ENCODE measurements at places on chromosomes 2 and 18. TPM values are rescaled to one million over a fixed set of nuclear protein-coding genes. Genes with fewer than 3 reads are reported as not detected.

Gene IL36G
- total RNA-seq, result not detected

Gene HOXD9
- total RNA-seq, result not detected

Gene SLC11A1
- 2.7 TPM for total RNA-seq

Gene AOX1
- total RNA-seq, result not detected

Gene EML6
- total RNA-seq, result 4.0 TPM

DNA sequence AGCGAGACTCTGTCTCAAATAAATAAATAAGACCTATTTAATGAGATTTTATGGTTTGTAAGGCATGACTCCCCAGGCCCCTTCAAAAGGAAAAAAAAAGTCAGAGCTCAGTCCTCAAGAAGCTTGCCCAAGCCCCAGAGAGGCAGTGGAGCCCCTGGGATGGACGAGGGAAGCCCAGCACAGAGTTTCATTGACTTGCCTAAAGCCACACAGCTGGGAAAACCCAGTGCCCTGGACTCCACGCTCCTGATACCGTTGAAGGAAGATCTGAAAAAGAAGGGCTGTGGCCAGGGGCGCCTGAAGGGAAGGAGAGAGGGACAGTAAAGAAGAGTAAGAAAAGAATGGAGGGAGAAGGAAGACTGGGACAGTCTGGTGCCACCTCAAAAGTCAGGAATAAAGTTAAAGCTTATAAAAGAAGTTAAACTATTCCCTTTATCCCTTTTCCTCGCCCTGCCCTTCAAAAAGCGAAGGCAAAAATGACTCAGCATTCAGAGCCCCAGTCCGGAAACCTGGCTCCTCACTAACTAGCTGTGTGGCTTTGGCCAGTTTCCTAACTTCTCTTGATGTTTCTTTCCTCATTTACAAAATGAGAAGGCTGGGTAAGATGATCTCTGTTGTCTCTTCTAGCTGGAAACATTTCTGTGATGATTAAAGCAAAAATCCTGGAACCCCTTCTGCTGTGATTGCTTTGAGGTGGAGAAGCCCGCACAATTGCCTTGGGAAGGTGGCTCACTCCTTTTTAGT is 46.7 kb downstream of the LYPD1 start:
- H3K36me3 ChIP-seq, result no peaks in the 10 kb centered on the region
- H3K4me1 ChIP-seq, result no peaks in the 10 kb centered on the region
- H3K4me3 ChIP-seq, result no peak overlapping the region
- no peak for DNase-seq
- no peak overlapping the region for H3K27ac ChIP-seq

DNA sequence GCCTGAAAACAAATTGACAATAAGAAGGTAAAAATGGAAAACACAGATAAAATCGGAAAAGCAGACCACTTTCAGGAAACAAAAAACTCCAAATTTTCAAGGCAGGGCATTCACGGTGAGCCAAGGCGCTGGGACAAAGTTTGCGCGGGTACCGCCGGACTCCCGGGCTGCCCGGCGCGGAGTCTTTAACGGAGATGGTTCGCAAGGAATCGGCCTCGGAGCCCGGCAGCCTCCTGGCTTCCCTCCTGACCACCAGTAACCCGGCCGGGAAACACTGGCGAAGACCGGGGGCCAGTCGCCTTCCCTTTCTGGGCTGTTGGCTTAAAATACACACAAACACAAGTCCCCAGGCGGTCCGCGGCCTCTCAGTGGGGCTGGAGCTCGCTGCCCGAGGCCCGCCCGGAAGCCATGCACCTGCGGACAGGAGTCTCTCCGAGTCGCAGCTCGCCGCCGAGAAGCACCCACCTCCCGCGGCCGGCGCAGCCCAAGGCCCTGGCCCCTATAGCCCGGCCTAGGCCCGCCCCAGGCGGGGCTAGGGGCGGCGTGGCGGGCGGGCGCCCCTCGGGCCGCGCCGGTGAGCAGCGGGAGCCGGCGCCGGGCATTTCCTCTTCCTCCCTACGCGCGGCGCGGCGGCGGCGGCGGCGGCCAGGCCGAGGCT is 622 bp upstream of the KCMF1 start:
- H3K36me3 ChIP-seq, result peaks cover 2% of the 10 kb centered on the region
- H3K4me1 ChIP-seq, result peaks cover 36% of the 10 kb centered on the region
- no peaks in the 10 kb centered on the region for H3K27me3 ChIP-seq
- H3K27ac ChIP-seq, result peak overlapping the region; percentile 99
- peak overlapping the region; percentile 97 for H3K4me3 ChIP-seq

DNA sequence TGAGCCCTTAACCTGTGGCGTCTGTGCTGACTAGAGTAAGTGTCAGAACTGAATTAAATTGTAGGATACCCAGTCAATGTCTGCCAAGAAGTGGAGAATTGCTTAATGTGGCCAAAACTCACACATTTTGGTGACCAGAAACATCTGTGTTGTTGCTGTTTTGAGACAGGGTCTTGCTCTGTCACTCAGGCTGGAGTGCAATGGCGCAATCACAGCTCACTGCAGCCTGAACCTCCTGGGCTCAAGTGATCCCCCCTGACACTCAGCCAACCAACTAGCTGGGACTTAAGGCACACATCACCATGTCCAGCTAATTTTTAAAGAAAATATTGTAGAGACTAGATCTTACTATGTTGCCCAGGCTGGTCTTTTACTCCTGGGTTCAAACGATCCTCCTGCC is 34.4 kb upstream of the RTN4 start:
- no peaks in the 10 kb centered on the region for H3K27me3 ChIP-seq

GRCh38 chr2:27870724-27871123 is 19.5 kb downstream of the RBKS start:
- no peak for DNase-seq
- H3K36me3 ChIP-seq, result peaks cover 6% of the 10 kb centered on the region
- H3K27me3 ChIP-seq, result no peaks in the 10 kb centered on the region
- peaks cover 3% of the 10 kb centered on the region for H3K4me1 ChIP-seq
- no peak overlapping the region for H3K27ac ChIP-seq

GRCh38 chr2:190396271-190396670 is 11.9 kb upstream of the MFSD6 start:
- peaks cover 11% of the 10 kb centered on the region for H3K27me3 ChIP-seq
- H3K36me3 ChIP-seq, result peaks cover 2% of the 10 kb centered on the region

DNA sequence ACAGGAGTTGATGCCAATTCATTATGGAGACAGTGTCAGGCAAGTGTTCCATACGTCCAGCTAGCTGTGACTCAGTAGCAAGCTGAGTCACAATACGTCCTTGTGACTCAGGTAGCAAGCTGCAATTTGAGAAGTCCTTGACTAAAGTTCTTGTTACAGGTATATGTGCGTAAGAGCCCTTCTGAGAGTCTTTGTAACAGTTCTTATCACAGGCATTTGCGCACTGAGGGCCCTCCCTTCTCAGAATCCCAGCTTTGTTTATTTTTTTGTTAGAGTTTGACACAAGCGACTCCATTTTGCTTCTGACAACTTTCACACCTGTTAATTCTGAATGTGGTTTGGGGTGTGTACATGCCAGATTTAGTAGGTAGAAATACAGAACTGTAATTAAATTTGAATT is 20.1 kb upstream of the ACMSD start:
- H3K27me3 ChIP-seq, result peaks cover 15% of the 10 kb centered on the region
- no peak overlapping the region for H3K4me3 ChIP-seq
- no peaks in the 10 kb centered on the region for H3K4me1 ChIP-seq
- no peak overlapping the region for H3K27ac ChIP-seq

GRCh38 chr2:54624591-54625071 is 98.8 kb upstream of the EML6 start:
- no peak overlapping the region for H3K4me3 ChIP-seq
- peaks cover 19% of the 10 kb centered on the region for H3K36me3 ChIP-seq
- H3K27me3 ChIP-seq, result no peaks in the 10 kb centered on the region
- peaks cover 19% of the 10 kb centered on the region for H3K4me1 ChIP-seq

GRCh38 chr18:50268022-50268747 is 1.9 kb upstream of the CFAP53 start:
- peak overlapping the region; percentile 92 for H3K4me3 ChIP-seq
- peak overlapping the region; percentile 74 for H3K27ac ChIP-seq
- H3K4me1 ChIP-seq, result peaks cover 20% of the 10 kb centered on the region
- no peaks in the 10 kb centered on the region for H3K27me3 ChIP-seq
- peaks cover 4% of the 10 kb centered on the region for H3K36me3 ChIP-seq

- H3K4me3 ChIP-seq, result no peak overlapping the region
- H3K36me3 ChIP-seq, result no peaks in the 10 kb centered on the region
- no peaks in the 10 kb centered on the region for H3K4me1 ChIP-seq
- H3K27me3 ChIP-seq, result no peaks in the 10 kb centered on the region
Observed at GRCh38 chr18:51506811-51507210, 309.3 kb upstream of the MEX3C start.

DNA sequence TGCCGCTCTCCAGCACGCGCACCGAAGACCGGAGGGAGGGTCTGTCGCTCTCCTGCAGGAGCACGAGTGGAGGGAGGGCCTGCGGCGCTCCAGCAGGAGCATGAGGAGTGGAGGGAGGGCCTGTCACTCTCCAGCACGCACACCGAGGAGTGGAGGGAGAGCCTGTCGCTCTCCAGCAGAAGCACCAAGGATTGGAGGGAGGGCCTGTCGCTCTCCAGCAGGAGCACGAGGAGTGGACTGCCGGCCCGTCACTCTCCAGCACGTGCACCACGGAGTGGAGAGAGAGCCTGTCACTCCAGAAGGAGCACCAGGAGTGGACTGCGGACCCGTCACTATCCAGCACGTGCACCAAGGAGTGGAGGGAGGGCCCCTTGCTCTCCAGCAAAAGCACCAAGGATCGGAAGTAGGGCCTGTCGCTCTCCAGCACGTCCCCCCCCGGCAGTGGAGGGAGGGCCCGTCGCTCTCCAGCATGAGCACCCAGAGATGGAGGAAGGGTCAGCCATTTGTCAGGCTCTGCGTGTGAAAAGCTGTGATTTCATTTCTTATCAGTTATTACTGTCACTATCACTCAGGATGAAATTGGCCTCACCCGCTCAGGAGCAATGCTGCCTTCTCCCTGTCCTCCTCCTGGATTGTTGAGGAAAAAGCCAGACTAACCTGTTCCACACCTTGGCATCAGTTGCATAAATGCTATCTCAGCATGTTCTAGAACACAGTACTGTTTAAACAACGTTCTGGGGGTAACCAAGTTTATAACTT is 35.9 kb downstream of the ADI1 start:
- no peak overlapping the region for H3K4me3 ChIP-seq
- DNase-seq, result no peak
- peaks cover 2% of the 10 kb centered on the region for H3K4me1 ChIP-seq
- no peaks in the 10 kb centered on the region for H3K27me3 ChIP-seq
- H3K36me3 ChIP-seq, result no peaks in the 10 kb centered on the region

DNA sequence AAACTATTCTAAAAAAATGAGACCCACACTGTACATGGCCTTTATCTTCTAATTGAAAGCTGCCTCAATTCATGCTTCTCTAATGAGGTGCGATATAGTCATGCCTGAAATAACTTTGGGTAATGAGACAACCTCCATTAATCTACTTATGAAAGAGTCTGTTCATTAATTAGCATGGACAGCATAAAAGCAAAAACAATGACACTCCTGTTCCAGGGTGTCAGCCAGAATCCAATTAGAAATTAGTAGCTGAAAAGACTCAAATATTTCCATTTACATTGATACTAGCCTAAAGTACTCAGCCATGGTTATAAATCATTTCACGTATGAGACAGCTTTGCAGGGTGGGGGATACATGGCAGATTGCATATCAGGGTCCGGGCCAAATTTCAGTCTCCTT is 288.7 kb downstream of the AKAIN1 start:
- no peak for DNase-seq
- no peak overlapping the region for H3K27ac ChIP-seq
- H3K36me3 ChIP-seq, result no peaks in the 10 kb centered on the region
- H3K4me1 ChIP-seq, result no peaks in the 10 kb centered on the region
- no peaks in the 10 kb centered on the region for H3K27me3 ChIP-seq

GRCh38 chr2:173963323-173963816 is 1.8 kb downstream of the SP3 start:
- no peaks in the 10 kb centered on the region for H3K27me3 ChIP-seq
- peak overlapping the region; percentile 96 for H3K27ac ChIP-seq
- DNase-seq, result no peak

GRCh38 chr2:60530660-60531281 is 22.7 kb downstream of the BCL11A start:
- no peak overlapping the region for H3K4me3 ChIP-seq
- H3K36me3 ChIP-seq, result peaks cover 3% of the 10 kb centered on the region
- no peak for DNase-seq
- peaks cover 95% of the 10 kb centered on the region for H3K27me3 ChIP-seq

- H3K4me1 ChIP-seq, result no peaks in the 10 kb centered on the region
- H3K27ac ChIP-seq, result no peak overlapping the region
- no peak for DNase-seq
- no peak overlapping the region for H3K4me3 ChIP-seq
Observed at GRCh38 chr2:175628243-175628642, 373.8 kb downstream of the LNPK start.

- no peak overlapping the region for H3K4me3 ChIP-seq
- no peak overlapping the region for H3K27ac ChIP-seq
- DNase-seq, result no peak
- H3K27me3 ChIP-seq, result peaks cover 60% of the 10 kb centered on the region
- H3K4me1 ChIP-seq, result peaks cover 12% of the 10 kb centered on the region
Observed at GRCh38 chr2:109318949-109319342, 189.9 kb downstream of the SH3RF3 start.

DNA sequence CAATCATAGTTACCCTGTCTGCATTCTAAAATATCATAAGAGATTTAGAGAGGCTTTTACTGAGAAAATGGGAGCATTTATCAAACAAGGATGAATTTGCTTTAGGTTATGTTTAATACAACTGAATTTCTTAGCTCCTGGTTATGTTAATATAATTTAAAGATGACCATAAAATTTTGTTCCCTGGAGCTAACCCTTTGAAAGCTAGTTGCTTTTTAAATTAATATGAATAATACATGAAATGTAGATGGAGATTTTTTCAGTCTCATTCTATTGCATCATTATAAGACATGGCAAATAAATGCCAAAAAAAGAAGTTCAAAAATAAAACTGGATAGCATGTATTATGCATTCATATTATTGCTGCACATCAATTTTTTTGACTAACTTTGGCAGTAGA is 344.1 kb upstream of the NXPH2 start:
- no peaks in the 10 kb centered on the region for H3K36me3 ChIP-seq
- H3K27me3 ChIP-seq, result no peaks in the 10 kb centered on the region
- no peaks in the 10 kb centered on the region for H3K4me1 ChIP-seq
- H3K27ac ChIP-seq, result no peak overlapping the region
- no peak for DNase-seq
- no peak overlapping the region for H3K4me3 ChIP-seq

DNA sequence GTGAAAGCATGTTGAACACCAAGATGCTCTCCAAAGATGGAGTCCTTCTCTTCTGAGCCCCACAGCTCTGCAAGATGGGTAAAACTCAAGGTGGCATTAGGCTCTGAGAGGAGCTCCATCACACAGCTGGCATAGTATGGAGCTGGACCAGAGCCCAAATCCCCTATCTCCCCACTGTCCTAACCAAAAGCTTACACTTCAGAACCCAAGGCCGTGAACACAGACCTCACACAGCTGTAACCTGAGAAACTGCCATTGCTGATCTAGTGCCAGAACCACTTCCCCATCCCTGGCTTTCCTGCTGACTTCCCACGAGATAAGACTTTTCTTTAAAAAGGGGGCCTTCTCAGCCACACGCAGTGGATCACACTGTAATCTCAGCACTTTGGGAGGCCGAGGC is 25.0 kb downstream of the TTC32 start:
- DNase-seq, result no peak
- H3K27ac ChIP-seq, result no peak overlapping the region
- no peaks in the 10 kb centered on the region for H3K27me3 ChIP-seq

- no peak for DNase-seq
- no peaks in the 10 kb centered on the region for H3K27me3 ChIP-seq
- no peak overlapping the region for H3K27ac ChIP-seq
- no peaks in the 10 kb centered on the region for H3K4me1 ChIP-seq
- no peak overlapping the region for H3K4me3 ChIP-seq
Observed at GRCh38 chr2:5885451-5886173, 193.4 kb downstream of the SOX11 start.

GRCh38 chr2:64165706-64166105 is 21.5 kb upstream of the PELI1 start:
- no peak for DNase-seq
- H3K4me1 ChIP-seq, result peaks cover 3% of the 10 kb centered on the region
- no peaks in the 10 kb centered on the region for H3K36me3 ChIP-seq
- H3K27ac ChIP-seq, result no peak overlapping the region
